ENCODE measurements at places on chromosomes 5 and 9.

- DNase-seq: no peak
These were observed 39.1 kb downstream of the CTNNA1 start for GRCh38 chr5:138792195-138792790.

DNA sequence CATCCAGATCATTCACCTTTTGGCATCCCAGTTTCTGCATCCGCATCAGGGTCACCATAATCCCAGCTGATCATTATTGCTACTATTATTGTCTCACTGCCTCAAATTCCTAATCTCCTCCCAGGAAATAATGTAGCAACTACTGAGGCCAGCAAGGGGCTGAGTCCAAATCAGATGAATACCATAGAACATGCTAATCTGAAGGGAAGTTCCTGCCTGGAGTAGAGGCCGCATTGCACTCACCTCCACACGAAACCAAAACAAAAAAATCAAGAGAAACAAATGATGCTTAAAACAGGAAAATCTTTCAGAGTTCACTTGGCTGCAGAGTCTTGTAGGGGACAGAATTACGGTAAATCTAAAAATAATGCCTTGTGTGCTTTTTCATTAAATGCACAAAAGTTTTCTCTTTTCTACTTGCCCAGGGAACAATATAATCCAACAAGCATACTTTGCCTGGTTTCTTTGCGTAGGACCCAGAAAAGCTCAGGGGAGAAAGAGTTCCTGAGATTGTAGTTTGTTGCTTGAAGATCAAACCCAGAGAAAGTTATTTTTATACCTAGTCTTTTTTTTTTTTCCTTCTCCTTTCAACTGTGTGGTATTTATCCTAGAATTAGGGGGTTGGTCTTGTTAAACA is 87.7 kb upstream of the KLF4 start:
- no peak for DNase-seq

GRCh38 chr9:92709954-92710353 is 40.0 kb upstream of the IPPK start:
- DNase-seq: no peak

DNA sequence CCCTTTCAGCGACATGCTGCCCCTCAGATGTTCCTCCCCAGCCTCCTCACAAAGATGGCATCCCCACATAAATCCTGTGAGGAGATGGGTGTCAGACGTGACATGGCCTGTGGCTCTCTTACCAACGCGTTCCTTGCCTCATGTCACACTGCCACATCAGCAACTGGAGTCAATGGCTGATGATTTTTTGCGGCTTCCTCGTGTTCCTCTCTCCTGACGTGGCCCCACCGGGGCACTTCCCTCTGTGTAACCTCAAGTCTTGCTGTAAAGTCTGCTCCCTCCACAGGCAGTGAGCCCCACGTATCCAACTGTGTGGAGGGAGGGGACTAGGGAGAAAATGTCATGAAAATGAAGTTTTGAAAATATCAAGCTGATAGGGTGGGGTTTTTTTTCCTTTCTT is 53.2 kb upstream of the SHISAL2B start:
- no peak for DNase-seq

DNA sequence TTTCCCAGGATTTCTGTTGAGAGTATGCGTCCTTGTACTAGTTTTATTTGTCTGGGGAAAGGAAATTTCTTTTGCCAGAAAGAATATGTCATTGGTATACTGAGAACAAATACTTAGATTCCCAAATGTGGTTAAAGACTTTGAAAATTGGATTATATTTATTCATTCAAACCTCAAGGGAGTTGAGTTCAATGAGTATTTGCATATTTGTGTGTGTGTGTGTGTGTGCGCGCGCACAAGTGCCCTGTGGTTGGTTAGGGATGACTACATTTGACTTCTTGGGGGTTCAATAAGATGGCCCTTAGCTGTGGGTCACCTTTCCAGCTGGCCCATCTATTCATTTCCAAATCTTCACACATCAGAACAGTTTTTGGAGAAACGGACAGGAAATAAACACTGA is 4.9 kb downstream of the RXFP3 start:
- no peak for DNase-seq

GRCh38 chr5:150021491-150022157 is 21.1 kb downstream of the HMGXB3 start:
- no peak for DNase-seq

- DNase-seq: no peak
These were observed 672.8 kb downstream of the ACTL7B start for GRCh38 chr9:108182950-108183381.

- no peak for DNase-seq
These were observed 71.5 kb upstream of the RPS23 start for GRCh38 chr5:82349652-82350051.

DNA sequence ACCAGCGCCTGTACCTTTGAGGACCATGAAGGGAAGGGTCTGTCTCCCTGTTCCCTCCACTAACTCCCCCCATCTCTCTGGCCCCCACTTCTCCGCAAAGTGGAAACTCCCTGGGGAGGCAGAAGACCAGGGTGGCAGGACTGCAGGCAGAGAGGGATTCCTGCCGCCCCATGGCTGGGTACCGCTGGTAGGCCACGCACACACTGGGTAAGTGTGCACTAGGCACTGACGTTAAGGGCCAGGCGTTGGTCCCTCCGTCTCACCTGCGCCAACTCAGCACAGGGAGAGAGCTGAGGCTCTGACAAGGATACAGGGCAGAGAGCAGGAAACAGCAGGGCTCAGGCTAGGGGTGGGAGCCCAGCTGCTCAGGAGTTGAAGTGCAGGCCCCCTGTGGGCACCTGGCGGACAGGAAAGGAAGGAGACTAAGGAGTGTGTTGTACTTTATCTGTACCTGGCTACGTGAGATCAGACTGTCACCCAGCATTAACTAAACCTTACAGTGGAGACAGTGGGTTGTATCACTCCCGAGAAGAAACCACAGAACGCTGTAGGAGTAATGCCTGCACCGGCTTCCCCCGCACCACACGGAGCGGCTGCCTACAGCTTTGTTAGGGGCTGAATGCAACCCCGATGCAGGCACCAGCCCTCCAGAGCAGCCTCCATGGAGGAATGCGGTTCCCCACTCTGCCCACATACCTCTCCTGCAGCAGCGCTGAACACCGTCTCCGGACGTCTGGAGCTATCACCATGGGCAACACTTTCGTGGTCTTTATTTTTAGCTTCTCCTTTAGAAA is 34.2 kb upstream of the CLPTM1L start:
- no peak for DNase-seq
